ENCODE measurements at places on chromosomes 6 and 20.

DNA sequence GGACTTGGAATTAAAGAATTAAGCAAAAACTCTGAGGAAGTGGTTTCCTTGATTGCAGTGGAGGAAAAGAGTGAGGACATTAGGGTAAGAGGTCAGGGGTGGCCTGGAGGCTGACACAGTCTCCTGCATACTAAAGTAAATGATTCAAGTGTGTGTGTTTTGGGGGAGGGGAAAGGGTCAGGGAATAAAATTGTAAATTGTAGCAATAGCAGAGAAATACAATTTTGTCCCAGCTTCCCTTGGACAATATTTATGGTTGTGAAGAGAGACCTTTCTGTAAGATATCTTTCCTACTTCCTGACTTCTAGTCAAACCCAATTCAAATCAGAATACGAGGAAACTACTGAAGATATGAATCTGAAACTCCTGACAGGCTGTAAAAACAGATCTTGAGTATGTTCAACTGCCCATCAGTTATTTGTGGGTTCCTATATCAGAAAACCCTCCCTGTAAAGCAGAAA is 143.4 kb upstream of the HMGN3 start:
- no peak for DNase-seq

DNA sequence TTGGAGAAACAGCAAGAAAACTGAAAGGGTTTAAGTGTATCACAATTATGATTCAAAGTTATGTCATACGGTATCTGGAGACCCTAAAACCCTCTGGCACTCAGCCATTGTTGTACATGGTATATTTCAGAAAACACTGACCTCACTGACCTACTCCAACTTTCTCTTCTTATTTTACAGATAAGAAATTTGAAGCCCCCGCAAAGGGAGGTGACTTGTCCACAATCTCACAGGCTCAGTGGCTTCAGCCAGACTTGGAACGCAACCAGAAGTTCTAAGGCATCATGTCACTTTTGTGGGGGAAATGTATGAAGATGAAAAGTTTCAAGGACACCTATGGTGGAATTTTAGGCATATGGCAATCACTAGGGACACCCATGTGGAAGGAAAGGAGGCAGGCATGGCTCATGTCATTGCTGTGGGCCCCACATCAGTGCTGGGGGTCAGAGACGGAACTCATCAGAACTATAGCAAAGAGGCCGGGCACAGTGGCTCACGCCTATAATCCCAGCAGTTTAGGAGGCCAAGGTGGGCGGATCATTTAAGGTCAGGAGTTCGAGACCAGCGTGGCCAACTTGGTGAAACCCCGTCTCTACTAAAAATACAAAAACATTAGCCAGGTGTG is 5.2 kb upstream of the TRIB3 start:
- no peak for DNase-seq

DNA sequence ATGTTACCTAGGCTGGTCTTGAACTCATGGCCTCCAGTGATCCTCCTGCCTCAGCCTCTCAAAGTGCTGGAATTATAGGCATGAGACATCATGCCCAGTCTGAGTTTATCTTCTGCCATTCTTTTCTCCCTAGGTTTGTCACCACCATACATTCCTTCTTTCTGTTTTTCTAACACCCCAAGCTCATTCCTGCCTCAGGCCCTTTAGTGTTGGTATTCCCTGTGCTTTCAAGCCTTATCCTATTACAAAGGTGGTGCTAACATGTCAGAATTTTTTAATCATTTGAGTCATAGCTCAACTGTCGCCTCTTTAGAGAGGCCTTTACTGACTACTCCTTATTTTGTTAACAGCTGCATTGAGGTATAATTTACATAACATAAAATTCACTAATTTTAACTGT is 221.1 kb upstream of the PRSS16 start:
- no peak for DNase-seq

GRCh38 chr20:39049148-39049547 is 87.0 kb downstream of the DHX35 start:
- no peak for DNase-seq

DNA sequence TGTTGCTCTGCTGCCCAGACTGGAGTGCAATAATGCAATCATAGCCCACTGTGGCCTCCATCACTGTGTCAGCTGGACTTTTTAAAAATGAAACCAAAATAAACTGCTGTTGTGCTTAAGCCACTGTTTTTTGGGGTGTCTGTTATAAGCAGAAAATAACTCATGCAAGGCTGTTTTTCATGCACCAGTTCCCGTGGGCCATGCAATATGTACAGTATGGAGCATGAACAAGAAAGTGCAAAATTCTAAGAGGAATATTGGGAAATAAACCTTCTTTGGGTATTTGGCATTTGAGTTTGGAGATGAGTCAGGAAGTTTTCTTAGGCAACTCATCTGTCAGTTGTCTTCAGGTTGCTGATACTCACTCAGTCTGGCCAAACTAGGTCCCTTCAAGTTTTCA is 14.9 kb upstream of the ZFAND3 start:
- DNase-seq: no peak

DNA sequence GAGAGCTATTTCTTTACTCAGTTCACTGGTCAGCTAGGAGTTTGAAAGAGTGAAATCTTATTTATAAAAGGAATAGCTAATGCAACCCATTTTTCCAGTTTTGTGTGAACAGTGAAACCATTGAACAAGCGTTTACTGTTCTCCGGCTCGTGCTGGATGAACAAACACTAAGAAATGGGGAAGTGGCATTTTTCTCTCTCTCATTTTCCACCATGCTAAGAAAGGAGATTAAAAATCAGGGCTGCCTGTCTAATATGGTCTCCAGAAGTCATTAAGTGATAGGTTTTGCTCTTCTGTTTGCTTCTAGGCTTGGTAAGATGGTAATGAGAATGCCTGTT is 774 bp upstream of the SFT2D1 start:
- no peak for DNase-seq

DNA sequence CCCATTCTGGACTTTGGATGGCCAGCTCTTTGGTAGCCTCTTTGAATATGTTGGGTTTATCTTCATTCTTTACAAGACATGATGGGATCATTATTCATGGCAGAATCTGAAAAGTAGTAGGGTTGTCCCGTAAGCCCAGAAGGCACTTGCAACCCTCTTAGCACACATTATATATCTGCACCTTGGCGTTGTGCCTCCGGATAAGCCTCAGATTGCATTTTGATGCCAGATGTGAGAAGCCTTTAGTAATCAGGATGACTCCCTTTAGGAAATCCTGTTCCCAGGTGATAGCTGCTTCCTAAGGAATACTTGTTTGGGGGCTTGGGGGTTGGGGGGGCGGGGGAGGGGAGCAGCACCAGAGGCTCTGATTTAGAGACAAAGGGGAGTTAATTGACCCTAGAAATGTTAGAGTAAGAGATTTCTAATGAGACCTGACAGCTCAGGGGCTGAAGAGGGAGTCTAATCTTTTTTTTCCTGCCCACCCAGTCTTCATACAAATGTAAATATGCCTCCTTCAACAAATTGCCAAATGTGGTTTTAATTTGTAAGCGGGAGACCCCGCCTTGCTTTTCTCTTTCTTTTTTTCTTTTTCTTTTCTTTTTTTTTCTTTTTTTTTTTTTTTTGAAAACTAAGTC is 55.1 kb downstream of the JAG1 start:
- no peak for DNase-seq

DNA sequence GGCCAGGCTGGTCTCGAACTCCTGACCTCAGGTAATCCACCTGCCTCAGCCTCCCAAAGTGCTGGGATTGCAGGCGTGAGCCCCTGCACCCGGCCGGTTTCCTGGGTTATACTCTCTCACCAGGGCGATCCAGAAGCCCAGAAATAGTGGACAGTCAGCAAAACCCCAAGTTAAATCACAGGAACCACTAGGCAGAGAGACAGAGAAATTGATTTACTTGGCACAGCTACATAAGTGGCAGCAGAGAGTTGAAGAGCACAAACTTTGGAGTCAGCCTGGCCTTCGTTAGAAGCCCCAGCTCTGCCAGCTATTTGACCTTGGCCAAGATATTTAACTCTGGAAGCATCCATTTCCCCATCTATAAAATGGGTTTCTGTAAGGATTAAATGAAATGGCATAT is 32.7 kb downstream of the MTRES1 start:
- no peak for DNase-seq

- no peak for DNase-seq
Measured at GRCh38 chr6:145271577-145271976, 463.7 kb downstream of the EPM2A start.
